ENCODE measurements at places on chromosomes 1 and 21.

GRCh38 chr1:110948038-110948810 is 15.5 kb downstream of the LRIF1 start:
- no peak for DNase-seq

GRCh38 chr1:87194271-87194774 is 134.4 kb upstream of the LMO4 start:
- DNase-seq = no peak

DNA sequence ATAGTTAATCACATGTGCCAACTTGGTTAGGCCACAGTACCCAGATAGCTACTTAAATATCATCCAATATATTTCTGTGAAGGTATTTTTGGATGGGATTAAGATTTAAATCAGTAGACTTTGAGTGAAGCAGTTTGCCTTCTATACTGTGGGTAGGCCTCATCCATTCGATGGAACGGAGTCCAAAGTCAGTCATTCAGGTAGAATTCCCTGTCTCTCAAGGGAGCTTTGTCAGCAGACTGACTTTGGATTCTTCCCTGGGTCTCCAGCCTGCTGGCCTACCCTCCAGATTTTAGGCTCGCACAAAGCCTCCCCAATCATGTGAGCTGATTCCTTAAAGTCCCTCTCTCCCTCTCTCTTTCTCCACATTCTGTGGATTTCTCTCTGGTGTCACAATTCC is 145.1 kb upstream of the MAGI3 start:
- DNase-seq = no peak

- no peak for DNase-seq
Measured at GRCh38 chr1:244937099-244937498, 72.8 kb upstream of the HNRNPU start.

GRCh38 chr1:248812736-248813425 is 12.8 kb downstream of the SH3BP5L start:
- DNase-seq = no peak

DNA sequence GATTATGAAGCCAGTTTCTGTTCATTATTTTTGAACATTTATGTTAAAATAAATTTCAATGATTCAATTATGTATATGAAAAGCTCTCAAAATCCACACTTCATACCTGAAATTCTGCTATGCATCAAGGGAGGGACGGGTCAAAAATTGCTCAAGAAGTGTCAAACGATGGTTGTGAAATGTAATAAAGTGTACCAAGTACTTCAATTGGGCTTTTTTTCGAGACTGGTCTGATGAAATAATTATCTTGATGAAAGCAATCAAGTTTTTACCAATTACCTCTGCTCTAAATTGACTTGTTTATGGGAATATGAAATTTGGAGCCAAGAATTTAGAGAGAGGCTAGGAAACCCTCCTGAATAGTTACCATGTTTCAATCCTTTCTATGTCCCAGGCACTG is 7.9 kb downstream of the OSCP1 start:
- no peak for DNase-seq

- DNase-seq = no peak
Measured at GRCh38 chr1:211581526-211581925, 2.6 kb upstream of the SLC30A1 start.

DNA sequence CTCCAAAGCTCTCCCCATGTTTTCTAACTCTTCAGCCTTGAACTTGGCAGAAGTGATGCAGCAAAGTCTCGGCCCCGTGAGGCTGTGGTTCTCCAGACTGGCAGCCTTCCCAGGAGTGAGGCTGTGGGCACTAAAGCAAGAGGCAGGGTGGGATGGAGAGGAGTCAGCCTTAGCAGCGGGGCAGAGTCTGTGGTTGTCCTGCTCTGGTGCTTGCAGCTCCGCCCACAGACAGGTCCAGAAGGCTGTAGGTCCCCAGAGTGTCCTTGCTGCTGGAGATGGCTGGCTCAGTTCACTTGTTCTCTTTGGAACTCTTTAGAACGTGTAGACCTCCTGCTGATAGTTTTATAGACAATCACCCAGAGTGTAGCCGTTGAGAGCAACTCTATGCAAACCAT is 142.6 kb downstream of the AJAP1 start:
- DNase-seq = no peak

GRCh38 chr1:62228883-62229187 is 34.2 kb downstream of the L1TD1 start:
- no peak for DNase-seq

GRCh38 chr1:228282329-228283042 is 74.6 kb downstream of the OBSCN start:
- DNase-seq = no peak

DNA sequence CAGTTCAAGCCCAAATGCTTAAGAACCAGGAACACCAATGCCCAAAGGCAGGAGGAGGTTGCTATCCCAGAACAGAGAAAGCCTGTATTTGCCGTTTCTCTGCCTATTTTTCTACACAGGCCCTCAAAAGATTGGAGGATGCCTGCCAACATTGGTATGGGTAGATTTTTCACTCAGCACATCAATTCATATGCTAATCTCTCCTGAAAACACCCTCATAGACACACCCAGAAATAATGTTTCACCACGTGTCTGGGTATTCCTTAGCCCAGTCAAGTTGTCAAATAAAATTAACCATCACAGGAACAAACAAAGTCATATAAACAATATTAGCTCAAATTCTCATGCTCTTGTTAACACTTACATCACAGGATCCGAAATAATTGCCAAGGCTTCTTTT is 121.9 kb downstream of the RGS21 start:
- DNase-seq = no peak

- no peak for DNase-seq
Measured at GRCh38 chr1:220876511-220877376, 2.5 kb upstream of the HLX start.

- DNase-seq = no peak
Measured at GRCh38 chr1:52677076-52677806, 20.9 kb downstream of the COA7 start.

DNA sequence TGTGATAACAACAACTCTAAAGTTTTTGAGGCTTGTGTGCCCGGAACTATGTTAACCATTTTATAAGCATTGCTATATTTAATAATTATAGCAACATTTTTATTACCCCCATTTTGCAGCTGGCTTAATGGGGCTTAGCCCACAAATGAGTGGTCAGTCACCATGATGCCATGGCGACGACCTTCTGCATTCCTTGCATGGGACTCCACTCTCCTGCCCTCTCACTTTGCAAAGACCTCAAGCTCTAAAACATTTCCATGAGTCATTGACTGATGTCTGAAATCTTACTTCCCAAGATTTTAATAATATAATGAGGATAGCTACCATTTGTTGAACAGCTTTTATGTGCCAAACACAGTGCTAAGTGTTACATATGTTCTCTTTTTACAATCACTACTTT is 15.4 kb downstream of the NGF start:
- DNase-seq = no peak

DNA sequence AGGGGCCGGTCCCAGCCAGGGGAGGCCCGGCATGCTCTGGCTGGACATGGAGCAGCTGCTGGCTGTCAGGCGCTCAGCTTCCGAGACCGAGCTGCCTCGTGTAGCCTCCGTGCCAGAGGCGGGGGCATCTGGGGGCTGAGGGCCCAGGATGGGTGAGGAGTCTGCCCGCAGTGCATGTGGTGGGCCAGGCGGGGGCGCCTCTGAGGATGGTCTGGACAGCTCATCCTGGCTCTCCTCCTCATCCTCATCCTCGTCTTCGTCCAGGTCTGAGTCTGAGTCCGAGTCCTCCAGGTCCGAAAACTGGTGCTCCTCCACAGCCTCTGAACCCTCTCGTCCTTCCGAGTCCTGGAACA is 28.9 kb upstream of the EDN2 start:
- no peak for DNase-seq

DNA sequence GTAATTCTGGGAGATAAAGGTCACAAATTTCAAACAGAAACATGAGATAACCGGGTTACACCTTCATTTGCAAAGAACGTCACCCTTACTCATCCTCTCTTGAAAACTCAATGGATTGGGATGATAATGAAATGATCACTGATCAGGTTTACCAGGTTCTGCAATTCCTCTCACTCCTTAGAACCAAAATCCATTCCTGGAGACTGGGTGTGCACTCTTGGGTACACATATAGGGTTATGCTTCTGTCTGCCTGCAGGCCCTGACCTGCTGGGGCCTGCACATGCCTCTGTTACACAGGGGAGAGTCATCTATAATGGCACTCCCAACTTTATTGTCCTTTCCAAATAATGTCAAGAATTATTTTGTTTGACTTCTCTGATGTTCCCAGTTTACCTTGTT is 8.3 kb downstream of the SUSD4 start:
- no peak for DNase-seq

DNA sequence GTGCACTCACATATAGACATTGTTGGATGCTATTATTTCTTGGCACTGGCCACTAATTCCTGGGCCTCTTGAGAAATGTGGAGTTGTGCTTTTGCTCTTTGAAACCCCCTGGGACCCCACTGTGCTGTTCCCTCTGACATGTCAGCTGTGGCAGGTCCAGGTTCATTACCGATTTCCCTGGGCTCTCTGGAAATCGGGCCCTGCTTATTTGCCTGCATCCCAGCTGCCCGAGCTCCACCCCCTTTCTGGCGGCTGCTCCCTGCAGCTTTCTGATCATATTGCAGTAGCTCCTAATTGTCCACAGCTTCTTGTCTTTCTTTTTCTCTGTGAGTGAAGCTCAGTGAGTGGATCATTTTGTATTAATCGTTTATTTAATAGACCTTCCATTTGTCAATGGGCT is 183.7 kb upstream of the FAM78B start:
- no peak for DNase-seq

- no peak for DNase-seq
Measured at GRCh38 chr1:116112388-116113140, 1.4 kb downstream of the MAB21L3 start.

DNA sequence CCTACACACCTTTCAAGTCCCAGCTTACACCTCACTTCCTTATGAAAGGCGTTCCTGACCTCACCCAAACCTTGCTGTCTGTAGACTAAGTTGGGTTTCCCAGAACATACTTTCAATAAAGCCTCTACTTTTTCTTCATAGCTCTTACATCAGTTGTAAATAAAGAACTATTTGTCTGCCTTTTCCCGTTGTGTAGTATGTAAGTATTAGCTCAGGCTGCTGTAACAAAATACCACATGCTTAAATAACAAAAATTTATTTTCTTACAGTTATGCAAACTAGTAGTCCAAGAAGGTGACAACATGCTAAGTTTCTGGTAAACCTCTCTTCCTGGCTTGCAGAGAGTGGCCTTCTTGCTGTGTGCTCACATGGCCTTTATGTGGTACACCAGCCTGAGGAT is 86.7 kb downstream of the MAST2 start:
- no peak for DNase-seq

- DNase-seq = no peak
Measured at GRCh38 chr1:169902751-169903150, 9.1 kb upstream of the SCYL3 start.

DNA sequence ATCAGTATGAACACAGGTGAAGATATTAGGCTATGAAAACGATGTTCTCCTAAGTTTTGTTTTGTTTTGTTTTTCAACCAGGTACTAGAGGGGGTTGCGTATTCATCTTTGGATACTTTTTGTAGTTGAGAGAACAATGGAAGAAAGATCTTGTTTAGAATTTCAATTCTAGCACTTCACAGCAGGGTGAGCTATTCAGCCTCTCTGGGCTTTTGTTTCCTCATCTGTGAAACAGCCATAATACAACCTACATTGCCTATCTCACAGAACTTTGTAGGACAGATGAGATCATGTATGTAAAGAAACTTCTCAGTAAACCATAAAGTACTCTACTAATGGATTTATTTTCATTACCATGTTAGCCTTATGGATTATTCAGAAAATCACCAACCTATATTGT is 199.5 kb downstream of the GPATCH2 start:
- no peak for DNase-seq

GRCh38 chr1:225460737-225461532 is 33.1 kb upstream of the LBR start:
- DNase-seq = no peak
